ENCODE measurements at places on chromosomes 5 and 9.

- DNase-seq, result no peak
These were observed 532.4 kb downstream of the ANXA1 start for GRCh38 chr9:73683862-73684591.

- no peak for DNase-seq
These were observed 3.0 kb downstream of the IL17B start for GRCh38 chr5:149376104-149376503.

DNA sequence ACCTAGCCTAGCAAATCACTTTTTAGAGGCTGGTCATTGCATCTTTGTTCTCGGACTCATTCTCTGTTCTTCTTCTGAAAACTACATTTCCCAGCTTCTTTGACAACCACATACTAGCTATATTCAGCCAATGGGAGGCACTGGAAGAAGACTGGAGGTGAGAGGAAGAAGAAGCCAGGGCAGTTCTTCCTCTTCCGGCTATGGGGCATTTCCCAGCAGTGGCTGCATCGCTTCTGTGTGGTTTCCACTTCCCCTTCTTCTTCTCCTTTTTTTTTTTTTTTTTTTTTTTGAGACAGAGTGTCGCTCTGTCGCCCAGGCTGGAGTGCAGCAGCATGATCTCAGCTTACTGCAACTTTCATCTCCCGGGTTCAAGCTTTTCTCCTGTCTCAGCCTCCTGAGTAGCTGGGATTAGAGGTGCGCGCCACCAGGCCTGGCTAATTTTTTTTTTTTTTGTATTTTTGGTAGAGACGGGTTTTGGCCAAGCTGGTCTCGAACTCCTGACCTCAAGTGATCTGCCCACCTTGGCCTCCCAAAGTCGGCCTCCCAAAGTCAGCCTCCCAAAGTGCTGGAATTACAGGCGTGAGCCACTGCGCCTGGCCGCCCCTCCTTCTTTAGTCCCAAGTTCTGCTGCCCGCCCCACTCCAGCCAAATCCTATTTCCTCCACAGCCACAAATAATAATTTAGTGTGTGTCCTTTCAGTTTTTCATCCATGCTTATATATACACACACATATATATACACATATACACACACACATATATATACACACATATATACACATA lies 6.9 kb upstream of the UBAP1 start:
- DNase-seq, result no peak

DNA sequence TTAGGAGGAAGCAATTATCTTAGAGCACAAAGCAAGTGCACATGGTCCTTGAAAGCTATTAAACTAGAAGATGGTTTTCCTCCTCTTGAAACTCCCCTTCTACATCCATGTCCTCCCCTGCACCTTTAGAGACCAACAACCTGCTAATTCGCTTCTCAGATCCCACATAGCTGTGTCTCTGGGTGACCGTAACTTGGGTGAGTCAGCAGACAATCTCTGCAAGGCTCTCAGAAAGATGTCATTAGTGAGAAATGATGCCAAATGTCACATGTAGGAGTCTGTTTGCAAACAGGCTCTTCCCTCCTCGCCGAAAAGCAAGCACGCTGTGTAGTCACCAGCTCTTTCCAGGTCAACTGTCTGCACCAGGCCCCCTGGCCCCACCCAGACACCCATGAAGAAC lies 291.8 kb downstream of the SLIT3 start:
- DNase-seq, result no peak

GRCh38 chr9:76082057-76082456 lies 191.6 kb downstream of the PCSK5 start:
- DNase-seq, result no peak

Measured in forelimb muscle (tissue), 1 donor.